ENCODE measurements at places on chromosomes 1 and 21.

DNA sequence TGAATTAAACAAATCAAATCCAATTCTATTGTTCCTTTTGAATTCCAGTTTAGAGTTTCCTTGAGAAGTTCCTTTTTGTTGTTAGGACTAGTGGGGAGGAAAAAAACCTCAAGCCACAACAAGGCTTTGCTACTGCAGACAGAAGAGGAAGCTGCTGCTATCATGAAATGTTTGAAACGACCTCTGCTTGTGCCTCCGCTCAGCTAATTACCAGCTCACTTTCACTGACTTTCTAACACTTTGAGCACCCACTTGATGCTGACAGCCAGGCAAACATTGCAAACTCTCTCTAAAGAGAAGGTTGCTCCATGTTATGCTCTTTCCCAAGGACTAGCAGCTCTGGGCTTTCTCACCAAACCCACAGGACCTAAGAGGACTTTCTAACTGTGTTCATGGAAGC is 203.9 kb upstream of the PROX1 start:
- DNase-seq, result no peak
- H3K36me3 ChIP-seq, result no peaks in the 10 kb centered on the region
- H3K27ac ChIP-seq, result no peak overlapping the region
- no peak overlapping the region for H3K4me3 ChIP-seq

DNA sequence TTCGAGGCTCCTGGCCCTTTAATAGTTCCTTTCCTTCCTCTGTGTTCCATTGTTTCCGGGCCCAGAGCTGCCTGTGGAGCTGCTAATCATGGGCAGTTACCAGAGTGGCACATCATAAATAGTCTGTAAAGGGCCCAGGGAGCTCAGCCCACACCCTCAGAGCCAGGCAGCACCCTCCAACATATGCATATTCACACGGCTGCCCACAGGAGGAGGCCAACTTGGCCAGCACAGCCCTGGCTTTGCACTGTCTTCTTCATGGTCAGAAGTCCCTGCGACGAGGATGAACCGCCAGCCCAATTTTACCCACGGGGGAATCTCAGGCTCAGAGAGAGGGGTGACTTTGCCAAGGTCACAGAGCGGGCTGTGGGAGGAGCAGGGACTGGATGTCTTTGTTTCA is 172.5 kb downstream of the TRABD2B start:
- H3K27me3 ChIP-seq, result no peaks in the 10 kb centered on the region
- H3K27ac ChIP-seq, result no peak overlapping the region
- no peak for DNase-seq
- no peaks in the 10 kb centered on the region for H3K36me3 ChIP-seq
- no peak overlapping the region for H3K4me3 ChIP-seq
- no peaks in the 10 kb centered on the region for H3K4me1 ChIP-seq

- H3K36me3 ChIP-seq, result no peaks in the 10 kb centered on the region
- no peak overlapping the region for H3K27ac ChIP-seq
- no peaks in the 10 kb centered on the region for H3K27me3 ChIP-seq
- DNase-seq, result no peak
- H3K4me1 ChIP-seq, result no peaks in the 10 kb centered on the region
Observed at GRCh38 chr1:206098242-206098919, 18.8 kb downstream of the AVPR1B start.

DNA sequence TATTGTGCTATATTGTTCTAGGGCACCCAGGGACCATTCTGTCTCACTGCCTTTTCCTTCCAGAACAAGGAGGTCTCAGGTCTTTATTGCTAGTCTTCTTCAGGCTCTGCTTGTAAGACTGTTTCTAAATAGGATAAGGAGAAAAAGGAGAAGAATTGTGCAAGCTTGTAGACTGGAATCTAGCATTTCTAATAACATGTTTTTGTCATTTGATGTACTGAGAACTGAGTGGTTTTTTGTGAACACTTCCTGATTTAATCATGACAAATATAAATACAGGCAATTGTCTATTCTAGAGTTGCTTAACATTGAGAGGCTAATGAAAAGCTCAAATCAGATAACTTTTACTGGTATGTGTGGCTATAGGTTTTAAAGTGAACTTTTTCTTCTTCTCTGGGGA is 77.6 kb downstream of the CLIC4 start:
- no peaks in the 10 kb centered on the region for H3K36me3 ChIP-seq
- no peak for DNase-seq
- no peaks in the 10 kb centered on the region for H3K27me3 ChIP-seq
- no peak overlapping the region for H3K27ac ChIP-seq

GRCh38 chr1:84598846-84599741 is 24.9 kb upstream of the CTBS start:
- H3K4me1 ChIP-seq, result no peaks in the 10 kb centered on the region
- DNase-seq, result no peak
- H3K27ac ChIP-seq, result no peak overlapping the region
- no peaks in the 10 kb centered on the region for H3K36me3 ChIP-seq

GRCh38 chr1:168774241-168774640 is 45.2 kb upstream of the DPT start:
- H3K4me1 ChIP-seq, result no peaks in the 10 kb centered on the region
- H3K4me3 ChIP-seq, result no peak overlapping the region
- H3K27me3 ChIP-seq, result no peaks in the 10 kb centered on the region
- DNase-seq, result peak; percentile 65
- no peak overlapping the region for H3K27ac ChIP-seq

- H3K36me3 ChIP-seq, result no peaks in the 10 kb centered on the region
- H3K4me3 ChIP-seq, result peak overlapping the region; percentile 85
- H3K27ac ChIP-seq, result peak overlapping the region; percentile 91
- H3K27me3 ChIP-seq, result no peaks in the 10 kb centered on the region
- DNase-seq, result no peak
Observed at GRCh38 chr1:224114787-224115175, 870 bp downstream of the FBXO28 start.

DNA sequence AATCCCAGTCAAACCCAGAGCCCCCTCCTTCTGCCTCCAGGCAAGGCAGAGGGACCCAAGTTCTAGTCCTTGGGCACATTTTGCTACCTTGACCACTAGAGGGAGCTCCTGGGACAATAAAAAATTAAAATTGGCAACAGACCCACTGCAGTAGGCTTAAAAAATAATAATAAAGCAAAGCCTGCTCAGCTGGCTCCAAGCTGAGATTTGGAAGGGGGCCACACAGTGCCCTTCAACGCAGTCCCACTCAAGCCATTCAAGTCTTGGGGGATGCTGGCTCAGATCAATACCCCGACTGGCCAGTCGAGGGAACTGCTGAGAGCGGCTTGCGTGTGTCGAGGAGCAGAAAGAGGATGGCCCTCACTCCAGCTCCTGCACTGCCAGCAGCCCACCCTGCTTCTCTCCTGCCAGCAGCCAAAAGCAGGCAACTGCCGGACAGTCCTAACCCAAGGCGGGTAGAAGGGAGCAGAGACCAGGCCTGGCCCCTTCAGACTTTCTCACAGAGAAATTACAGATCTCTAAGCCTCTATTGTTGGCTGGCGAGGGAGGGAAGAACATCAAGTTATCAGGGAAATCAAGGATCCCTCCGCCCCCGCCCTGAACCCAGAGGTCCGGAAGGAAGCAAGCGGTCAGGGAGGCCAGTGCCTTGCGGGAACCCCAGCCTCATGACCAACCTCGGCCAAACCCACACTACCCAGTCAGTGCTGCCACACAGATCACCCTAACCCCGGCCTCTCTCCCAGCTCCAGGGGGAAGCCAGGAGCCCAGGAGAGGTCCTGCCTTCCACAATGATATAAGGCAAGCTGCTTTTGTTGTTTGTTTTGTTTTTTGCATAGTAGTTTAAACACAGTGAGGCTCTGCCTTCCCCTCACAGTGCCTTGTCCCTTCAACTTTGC is 4.9 kb upstream of the ALDH4A1 start:
- H3K4me1 ChIP-seq, result peaks cover 26% of the 10 kb centered on the region
- H3K27me3 ChIP-seq, result no peaks in the 10 kb centered on the region
- no peak overlapping the region for H3K4me3 ChIP-seq

GRCh38 chr1:235503403-235504121 is 690 bp downstream of the B3GALNT2 start:
- peak overlapping the region; percentile 75 for H3K4me3 ChIP-seq
- no peaks in the 10 kb centered on the region for H3K36me3 ChIP-seq
- DNase-seq, result peak; percentile 52
- no peaks in the 10 kb centered on the region for H3K27me3 ChIP-seq
- peaks cover 37% of the 10 kb centered on the region for H3K4me1 ChIP-seq

GRCh38 chr1:11504599-11504998 is 25.6 kb downstream of the DISP3 start:
- no peak for DNase-seq
- H3K27me3 ChIP-seq, result peaks cover 14% of the 10 kb centered on the region
- no peaks in the 10 kb centered on the region for H3K4me1 ChIP-seq
- no peak overlapping the region for H3K4me3 ChIP-seq
